ENCODE measurements at places on chromosomes 5 and 9.

DNA sequence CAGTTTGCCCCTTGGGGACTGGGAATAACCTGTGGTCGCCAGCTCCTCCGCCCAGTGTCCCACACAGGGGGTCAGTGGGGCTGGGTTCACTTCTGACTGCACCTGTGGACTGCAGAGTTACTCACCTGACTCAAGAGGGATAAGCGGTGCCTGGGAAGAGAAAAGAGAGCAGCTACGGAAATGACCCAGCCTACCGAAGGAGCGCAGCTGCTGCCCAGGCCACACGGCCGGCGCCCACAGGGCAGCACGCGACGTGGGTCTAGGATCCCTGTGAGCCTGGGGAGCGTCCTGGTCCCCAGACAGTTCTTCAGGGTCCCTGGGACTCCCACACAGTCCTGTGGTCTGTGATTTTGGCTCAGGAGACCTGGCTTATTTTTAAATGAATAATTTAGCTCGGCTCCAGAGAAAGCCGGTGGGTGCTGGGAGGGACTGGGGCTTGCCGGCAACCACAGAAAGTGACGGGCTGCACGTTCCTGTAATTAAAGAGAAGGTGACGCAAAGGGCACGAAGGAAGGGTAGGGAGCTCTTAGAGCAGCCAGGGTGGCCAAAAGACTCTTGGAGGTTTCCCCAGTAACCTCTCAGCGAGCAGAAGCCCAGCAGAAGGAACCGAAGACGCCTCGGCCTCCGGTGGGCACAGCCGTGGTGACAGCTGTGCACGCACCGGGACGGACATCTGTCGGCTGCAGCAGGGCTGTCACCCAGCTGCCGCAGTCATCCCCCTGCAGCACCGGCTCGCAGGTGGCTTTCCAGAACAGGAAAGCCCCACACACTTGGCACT, 97.5 kb upstream of the FCN2 start:
- no peak for DNase-seq

- DNase-seq: no peak
Observed at GRCh38 chr5:74433255-74433895, 207.2 kb downstream of the ENC1 start.

- no peak for DNase-seq
Observed at GRCh38 chr9:13128266-13128860, 151.1 kb downstream of the MPDZ start.

DNA sequence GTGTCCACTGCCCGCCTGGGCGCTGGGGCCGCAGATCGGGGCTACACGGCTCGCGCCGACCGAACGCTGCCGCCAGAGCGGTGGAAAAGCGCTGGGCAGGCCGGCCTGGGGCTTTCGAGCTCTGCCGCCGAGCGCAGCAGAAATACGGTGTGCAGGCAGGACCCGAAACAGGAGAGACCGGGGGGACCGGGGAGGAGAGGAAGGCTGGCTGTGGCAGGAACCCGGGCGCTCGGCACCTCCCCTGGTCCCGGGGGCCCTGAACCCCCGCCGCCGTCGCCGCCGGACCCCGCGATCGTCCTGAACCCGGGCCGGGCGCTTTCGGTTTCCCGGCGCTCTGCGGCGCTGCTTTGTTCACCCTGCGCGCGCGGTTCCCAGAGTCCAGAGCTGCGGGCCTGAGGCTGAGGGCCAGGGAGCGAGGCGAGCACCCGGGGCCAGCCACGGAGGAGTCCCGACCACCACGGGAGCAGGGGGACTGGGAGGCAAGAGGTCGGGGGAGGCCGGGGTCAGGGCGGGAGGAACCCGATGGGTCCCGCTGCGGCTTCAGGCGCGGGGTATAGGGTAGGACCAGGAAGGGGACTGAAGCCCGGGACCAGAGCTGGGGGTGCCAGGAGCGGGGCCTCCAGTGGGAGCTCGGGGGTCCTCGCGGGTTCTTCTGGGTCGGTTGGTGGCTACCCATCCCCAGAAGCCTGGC, 12.0 kb downstream of the IRX2 start:
- no peak for DNase-seq

DNA sequence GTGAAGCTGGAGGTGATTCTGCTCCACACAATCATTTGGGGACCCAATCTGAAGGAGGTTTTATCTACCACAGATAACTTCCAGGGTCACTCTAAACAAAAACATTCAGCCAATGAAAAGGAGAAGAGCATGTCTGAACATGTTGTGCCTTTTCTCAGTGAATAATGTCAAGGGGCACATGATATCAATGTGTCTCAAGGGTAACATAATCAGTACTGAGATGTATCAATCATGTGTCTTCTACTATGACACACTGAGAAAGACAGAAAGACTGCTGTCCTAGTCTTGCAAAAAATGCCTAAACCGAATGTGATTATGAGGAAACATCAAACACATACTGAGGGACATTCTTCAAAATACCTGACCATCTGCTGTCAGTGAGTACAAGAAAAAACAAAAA, 25.4 kb upstream of the RASA1 start:
- no peak for DNase-seq

DNA sequence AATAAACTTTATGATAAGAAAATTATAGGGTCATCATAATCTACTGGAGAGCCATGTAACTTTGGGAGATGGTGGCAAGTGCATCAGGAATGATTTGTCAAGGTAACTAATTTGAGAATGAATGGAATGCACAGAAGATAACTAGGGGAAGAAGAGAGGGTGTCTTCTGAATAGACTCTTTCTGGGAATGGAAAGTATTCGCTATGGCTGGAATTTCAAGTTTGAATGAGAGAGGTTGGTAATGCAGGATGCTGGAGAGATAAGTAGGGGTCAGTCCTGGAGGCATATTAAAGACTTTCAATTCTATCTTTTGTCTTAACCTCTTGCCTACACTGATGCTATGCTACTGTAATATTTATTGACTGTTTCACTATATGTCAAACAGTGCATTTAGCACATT, 714.2 kb downstream of the CETN3 start:
- DNase-seq: no peak

- no peak for DNase-seq
Observed at GRCh38 chr5:43312699-43313034, 545 bp downstream of the HMGCS1 start.

- no peak for DNase-seq
Observed at GRCh38 chr5:159010661-159011442, 88.9 kb downstream of the EBF1 start.

DNA sequence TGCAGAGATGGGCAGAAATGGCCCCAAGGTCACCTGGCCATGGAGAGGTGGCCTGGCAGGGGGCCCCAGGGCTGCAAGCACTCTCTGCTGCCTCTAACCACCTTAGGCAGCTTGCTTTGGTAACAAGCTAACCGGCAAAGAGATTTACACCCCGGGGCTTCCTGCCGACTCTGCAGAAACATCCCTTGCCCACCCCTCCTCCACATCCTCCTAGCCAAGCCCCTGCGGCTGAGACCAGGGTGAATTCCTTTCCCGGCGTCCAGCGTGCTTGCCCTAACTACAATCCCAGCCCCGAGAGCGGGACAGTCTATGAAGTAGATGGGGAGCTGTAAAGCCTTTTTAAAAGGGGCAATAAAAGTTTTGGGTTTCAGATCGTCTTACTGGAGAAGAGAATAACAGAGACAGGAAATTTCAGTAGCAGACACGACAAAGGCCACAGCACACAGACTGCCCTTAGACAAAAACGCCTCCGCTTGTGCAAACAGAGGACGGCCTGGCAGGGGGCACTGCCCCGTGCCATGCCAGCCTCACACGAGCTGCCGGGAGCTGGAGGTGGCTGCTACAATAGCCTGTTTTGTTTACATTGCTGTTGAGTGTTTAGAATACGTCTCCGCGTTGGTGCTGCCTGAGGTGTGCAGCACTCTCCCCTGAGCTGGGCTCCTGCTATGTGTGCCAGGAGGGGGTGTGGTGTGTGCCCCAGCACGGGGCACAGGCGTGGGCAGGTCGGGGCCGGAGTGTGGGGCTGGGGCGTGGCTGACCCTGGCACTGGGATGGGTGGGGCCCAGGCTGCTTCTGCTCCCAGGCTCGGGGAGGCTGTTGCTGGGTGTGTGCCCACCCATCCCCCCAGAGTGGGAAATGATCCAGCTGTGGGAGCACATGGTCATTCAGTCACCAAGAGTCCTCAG, 15.3 kb downstream of the MYMK start:
- no peak for DNase-seq

DNA sequence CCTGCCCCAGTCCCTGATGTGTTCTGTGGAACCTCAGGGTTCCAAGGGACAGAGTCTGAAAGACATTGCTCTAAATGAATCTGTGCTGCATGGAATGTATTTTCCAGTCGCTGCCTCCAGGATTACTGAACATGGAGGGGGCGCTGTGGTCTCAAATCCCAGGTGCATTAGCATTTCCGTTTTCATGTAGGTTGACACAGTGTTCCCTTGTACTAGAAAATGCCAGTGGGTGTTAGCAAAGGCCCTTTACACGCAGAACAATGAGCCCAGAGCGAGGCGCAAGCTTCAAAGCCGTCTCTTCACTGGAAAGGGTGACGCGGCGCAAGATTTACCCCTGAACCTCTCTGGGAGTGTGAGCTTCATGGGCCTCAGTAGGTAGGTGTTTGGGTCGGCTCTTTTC, 308.3 kb downstream of the SLIT3 start:
- no peak for DNase-seq

- DNase-seq: no peak
Observed at GRCh38 chr9:94672811-94673487, 33.6 kb upstream of the FBP1 start.

GRCh38 chr5:166430491-166431319, 1860.7 kb upstream of the WWC1 start:
- no peak for DNase-seq

- DNase-seq: no peak
Observed at GRCh38 chr5:80608731-80609130, 38.7 kb upstream of the ANKRD34B start.

- no peak for DNase-seq
Observed at GRCh38 chr5:149439899-149440542, 60.9 kb upstream of the IL17B start.

DNA sequence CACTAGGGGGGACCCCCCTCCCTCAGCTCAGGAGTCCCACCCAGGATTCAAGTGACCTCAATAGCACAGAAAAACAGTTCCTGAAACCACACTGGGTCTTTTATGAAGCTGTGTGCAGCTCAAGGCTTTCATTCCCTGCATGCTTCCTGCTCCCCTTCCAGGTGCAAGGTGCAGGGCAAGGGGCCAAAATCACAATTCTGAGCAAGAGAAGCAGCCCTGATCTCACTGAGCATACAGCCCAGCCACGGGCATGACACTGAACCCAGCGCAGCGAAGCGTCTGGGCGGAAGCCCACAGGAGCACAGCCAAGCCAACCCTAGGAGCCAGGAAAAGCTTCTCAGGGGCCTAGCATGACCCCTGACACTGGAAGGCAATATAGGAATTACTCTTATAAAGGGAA, 62.9 kb downstream of the IRX2 start:
- DNase-seq: no peak

DNA sequence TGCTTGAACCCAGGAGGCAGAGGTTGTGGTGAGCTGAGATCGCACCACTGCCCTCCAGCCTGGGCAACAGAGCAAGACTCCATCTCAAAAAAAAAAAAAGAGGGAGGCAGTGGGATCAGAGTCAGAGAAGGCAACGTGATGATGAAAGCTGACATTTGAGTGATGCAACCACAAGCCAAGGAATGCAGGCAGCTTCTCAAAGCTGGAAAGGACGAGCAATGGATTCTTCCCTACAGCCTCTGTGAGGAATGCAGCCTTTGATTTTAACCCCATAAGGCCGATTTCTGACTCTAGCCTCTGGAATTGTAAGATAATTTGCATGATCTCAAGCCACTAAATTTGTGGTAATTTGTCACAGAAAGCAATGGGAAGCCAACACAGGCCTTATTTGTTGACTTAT, 9.8 kb downstream of the TGFBI start:
- no peak for DNase-seq
